Spinal cord (tissue), 10 donors: ENCODE measurements at places on chromosomes 1 and 21. TPM values are rescaled to one million over a fixed set of nuclear protein-coding genes. Genes with fewer than 3 reads are reported as not detected.
A peak's percentile ranks its signal among the peaks of the same experiment; 100 is the strongest.

DNA sequence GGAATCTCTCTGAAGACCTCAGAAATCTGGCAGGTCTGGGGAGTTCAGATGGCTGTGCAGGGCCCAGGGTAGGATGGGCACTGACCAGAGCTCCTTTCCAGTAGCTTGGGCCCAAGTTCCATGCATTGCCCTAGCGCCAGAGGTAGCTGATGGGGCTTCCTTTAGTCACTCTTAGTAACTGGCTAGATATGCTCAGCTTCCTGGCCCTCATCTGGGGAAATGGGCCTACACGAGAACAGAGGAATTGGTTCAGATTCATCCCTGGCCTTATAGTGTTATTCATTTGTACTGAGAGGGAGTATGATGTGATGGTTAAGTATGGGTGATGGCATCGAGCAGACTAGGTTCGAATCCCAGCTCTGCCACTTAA is 15.5 kb upstream of the PSMB2 start:
- no peak for DNase-seq

DNA sequence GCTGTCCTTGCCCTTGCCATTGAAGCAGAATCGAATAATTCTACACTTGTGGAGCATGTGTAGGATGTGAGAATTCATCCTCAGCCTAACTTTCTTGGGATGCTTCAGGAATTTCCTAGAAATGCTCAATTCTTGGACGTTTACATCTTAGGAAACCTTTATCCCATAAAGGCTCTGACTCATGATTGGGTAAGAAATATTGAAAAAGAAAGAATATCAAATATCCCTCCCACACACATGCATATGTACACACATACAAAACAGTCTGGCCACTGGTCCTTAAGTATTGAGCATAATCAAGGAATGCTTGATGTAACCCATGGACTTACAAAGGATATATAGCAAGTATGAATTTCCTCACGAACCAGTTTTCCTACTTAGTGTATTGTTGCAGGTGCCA is 83.9 kb upstream of the IPO9 start:
- no peak for DNase-seq

DNA sequence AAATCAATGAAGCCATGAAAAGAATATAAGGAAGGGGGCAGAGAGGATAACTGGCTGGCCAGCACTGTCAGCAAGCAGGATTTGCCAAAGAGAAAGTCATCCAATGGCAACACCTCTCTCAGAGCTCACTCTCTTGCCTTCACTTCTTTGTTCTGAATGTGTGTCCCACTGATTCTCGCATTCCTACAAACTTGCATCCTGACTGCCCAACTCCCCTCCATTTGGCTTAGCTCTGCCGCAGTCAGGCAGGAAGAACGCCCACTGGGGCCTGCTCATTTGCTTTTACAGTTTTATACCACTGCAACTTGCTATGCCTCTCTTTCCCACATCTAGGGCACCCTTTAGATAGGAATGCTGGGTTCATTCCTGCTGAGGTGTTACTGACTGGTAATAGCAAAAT is 364.2 kb upstream of the ST6GALNAC5 start:
- DNase-seq: no peak

GRCh38 chr1:110098222-110099026 is 13.8 kb upstream of the UBL4B start:
- DNase-seq: no peak

ETV3L gene
- total RNA-seq: 0.10 TPM

GRCh38 chr1:90220941-90221693 is 226.2 kb downstream of the ZNF326 start:
- DNase-seq: no peak

OR6N1 gene
- not detected for total RNA-seq

EXOC8 gene
- total RNA-seq: 26.9 TPM

GRCh38 chr1:204445860-204446412 is 34.3 kb upstream of the PPP1R15B start:
- no peak for DNase-seq

FCRL1 gene
- total RNA-seq: 2.1 TPM

ODR4 gene
- 55.3 TPM for total RNA-seq

- no peak for DNase-seq
These were observed 103.7 kb downstream of the ABCA4 start for GRCh38 chr1:94017155-94017829.

AK4 gene
- 31.2 TPM for total RNA-seq

- no peak for DNase-seq
These were observed 11.5 kb upstream of the HCRTR1 start for GRCh38 chr1:31605908-31606427.

CCDC181 gene
- 6.1 TPM for total RNA-seq

DNA sequence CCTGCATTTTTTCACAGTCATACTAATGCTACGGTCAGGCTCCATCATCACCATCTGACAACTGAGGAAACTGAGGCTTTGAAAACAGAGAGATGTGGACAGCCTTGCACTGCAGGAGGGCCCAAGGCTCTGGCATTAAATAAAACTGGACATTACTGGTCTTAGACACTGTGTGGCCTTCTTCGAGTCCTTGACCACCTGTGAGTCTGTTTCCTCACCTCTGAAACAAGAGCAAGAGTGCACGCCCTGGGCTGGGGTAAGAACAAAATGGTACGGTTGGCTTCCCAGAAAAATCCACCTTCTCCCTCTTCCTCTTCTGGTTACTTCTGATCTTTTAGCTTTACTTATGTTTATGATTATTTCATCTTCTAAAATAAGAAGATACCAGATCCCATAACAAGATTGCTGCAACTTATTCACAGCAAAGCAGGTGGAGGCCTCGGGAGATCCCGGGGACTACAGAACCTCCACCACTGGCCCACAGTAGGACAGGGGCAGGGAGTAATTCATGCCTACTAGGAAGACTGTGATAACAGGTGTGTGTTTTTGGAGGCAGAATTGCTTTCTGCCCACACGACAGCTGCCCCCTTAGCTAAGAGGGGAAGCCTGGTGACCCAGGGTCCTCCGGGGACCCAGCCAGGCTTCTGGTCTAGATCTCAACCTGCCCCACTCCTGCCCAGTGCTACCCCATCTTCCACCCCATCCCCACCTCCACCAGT is 156.4 kb upstream of the EDN2 start:
- no peak for DNase-seq

DNA sequence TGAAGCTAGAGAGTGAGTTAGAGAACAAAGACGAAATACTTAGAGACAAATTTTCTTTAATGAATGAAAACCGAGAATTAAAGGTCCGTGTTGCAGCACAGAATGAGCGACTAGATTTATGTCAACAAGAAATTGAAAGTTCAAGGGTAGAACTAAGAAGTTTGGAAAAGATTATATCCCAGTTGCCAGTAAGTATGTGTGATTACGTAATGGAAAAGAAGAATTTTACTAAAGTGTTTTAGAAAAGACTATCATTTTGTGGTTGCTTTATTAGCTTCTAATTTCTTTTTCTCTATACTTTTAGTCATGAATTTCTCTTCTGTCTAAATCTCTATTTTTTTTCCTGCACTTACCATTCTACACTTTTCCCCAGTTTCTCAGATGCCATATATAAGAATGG is 26.7 kb downstream of the CCDC18 start:
- DNase-seq: no peak

- no peak for DNase-seq
These were observed 8.5 kb downstream of the IRF2BP2 start for GRCh38 chr1:234601301-234602017.

PLA2G2A gene
- 0.40 TPM for total RNA-seq

CLCNKB gene
- total RNA-seq: 1.9 TPM

- DNase-seq: no peak
These were observed 13.0 kb downstream of the VANGL1 start for GRCh38 chr1:115654663-115655305.

DNA sequence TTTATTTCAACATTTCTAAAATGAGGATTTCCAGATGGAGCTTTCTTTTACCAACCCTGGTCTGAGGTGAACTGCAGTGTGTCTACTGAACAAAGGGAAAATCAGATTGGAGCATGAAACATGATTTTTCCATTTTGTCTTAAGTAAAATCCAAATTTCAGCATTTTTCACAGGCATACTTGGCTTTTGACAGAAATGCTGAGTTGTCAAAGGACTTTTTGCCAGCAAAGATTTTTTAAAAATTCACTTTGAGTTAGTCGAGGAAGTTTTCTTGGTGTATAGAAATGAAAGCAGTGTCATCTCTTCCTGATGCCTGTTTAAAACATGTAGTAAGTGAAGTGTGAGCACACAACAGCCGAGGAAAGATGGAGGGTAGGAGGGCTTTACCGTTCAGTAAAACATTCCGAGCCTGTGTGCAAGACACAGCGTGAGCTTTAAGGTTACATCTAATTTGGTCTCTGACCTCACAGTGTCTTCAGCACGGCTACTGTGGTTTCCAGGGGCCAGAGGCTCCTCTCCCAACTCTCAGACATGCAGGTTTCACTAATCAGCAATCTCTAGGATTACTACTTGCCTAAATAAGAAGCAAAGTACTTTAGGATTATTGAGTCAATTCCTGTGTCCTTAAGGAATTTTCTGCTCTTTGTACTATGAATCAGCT is 45.9 kb downstream of the SAMD13 start:
- no peak for DNase-seq

VAMP3 gene
- total RNA-seq: 64.6 TPM

SPRR3 gene
- total RNA-seq: 0.39 TPM

- no peak for DNase-seq
These were observed 15.8 kb downstream of the THRAP3 start for GRCh38 chr1:36239941-36240637.

AVPR1B gene
- 0.17 TPM for total RNA-seq

DNA sequence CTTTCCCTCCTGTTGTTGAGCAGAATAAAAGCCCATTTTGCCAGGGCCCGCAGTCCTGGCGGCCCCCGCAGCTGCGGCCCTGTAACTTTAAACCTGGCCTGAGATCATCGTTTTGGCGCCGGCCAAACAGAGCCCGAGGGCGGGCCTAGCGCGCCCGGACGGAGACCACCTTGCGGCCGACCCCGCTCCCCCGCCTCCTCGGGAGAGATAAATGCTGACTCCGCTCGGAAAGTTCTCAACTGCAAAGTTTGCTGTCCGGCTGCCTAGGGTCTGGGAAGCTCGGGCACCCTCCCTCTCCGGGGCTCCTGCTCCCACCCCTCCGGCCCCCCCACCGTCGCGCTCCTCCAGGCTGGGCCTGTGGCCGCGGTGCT is at the start of gene PDPN:
TSS of gene PDPN (plus strand) at position 238 of the 371 bp plus-strand sequence. CDS start 202 bp downstream, outside the sequence.
- no peak for DNase-seq

GRCh38 chr21:36456729-36457414 is 23.1 kb downstream of the CLDN14 start:
- no peak for DNase-seq

- no peak for DNase-seq
These were observed 45.9 kb upstream of the CRB1 start for GRCh38 chr1:197222025-197222685.

DNA sequence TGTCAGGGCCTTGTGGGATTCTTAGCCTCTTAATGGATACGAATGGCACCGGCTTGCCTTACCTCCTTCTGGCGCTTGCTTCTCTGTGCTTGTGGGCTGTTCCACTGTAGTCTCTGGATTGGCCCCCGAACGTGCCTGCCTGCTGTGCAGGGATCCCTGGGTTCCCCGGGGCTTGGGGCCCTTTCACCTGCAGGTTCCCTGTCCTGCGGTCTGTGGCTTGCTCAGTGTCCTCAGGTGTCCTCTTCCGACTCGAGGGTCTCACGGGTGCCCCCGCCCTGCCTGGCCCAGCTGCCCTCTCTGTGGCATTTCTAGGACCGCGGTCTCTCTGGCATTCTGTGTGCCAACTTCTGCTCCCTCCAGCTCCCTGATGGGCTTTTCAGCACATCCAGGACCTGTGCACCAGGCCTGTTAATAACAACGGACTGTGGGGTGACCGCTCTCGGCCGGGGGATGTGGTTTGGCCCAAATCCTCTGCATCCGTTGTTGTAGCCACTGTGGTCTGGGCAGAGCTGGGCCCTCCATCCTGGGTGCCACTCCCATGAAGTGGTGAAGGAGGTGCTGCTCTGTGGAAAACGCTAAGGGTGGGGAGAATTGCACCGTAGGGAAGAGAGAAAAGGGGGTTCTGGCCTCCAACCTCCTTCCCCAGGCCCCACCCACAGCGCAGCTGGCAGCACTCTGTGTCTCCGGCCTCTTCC is 12.4 kb downstream of the COL18A1 start:
- DNase-seq: no peak

- DNase-seq: peak; percentile 26
These were observed 16.0 kb upstream of the EPS15 start for GRCh38 chr1:51535006-51535592.

GRCh38 chr1:183770816-183771128 is 34.1 kb upstream of the RGL1 start:
- no peak for DNase-seq

OPRD1 gene
- 0.28 TPM for total RNA-seq

FAM151A gene
- not detected for total RNA-seq

- DNase-seq: no peak
These were observed 12.0 kb downstream of the TRPM2 start for GRCh38 chr21:44365251-44365966.

- DNase-seq: no peak
These were observed 161.7 kb upstream of the EDN2 start for GRCh38 chr1:41646186-41646585.

GRCh38 chr1:9317591-9318417 is 25.1 kb downstream of the SPSB1 start:
- no peak for DNase-seq

DNA sequence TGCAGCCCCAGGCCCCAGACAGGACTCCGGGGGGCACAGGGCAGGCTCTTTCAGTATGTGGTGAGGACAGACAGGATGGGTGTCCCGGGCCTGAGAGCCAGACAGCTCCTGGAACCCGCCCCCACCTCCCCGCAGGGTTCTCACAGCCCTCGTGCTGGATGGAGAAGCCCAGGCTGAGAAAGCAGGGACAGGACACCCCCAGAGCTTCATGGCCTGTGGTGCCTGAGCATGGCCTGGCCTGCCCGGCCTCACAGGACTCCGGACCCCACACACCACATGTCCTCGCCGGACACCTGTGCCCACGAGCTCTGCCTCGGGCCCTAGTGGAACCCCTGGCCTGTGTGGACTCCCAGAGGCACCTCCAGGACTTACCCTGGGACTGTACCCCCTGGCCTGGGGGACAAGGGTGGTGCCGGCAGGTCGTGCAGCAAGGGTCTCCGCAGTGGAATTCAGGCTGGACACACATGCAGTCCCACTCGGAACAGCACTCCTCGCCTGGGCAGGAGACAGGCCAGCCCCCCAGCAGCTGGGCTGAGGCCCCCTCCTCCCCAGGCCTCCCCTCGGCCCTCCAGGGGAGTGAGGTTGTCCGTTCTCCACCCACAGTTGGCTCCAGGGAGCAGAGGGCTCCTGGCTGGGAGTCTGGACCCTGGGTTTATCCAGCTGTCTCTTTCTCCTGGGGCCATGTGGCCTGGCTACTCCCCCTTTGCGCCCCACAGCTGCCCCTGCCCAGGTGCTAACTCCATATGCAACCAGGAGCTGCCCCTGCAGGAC is 1.2 kb downstream of the TNFRSF18 start:
- no peak for DNase-seq
